ENCODE measurements at places on chromosomes 6 and 20. TPM values are rescaled to one million over a fixed set of nuclear protein-coding genes. Genes with fewer than 3 reads are reported as not detected.

Gene DACT2
- not detected for total RNA-seq

Gene ID4
- not detected for total RNA-seq

GRCh38 chr20:8322662-8323217 is 190.7 kb downstream of the PLCB1 start:
- no peak for DNase-seq

- no peak for DNase-seq
These were observed 60.6 kb downstream of the GPX5 start for GRCh38 chr6:28586324-28586723.

Gene ALDH8A1
- 3.6 TPM for total RNA-seq

GRCh38 chr6:41489120-41489851 is 56.9 kb upstream of the FOXP4 start:
- DNase-seq = no peak

DNA sequence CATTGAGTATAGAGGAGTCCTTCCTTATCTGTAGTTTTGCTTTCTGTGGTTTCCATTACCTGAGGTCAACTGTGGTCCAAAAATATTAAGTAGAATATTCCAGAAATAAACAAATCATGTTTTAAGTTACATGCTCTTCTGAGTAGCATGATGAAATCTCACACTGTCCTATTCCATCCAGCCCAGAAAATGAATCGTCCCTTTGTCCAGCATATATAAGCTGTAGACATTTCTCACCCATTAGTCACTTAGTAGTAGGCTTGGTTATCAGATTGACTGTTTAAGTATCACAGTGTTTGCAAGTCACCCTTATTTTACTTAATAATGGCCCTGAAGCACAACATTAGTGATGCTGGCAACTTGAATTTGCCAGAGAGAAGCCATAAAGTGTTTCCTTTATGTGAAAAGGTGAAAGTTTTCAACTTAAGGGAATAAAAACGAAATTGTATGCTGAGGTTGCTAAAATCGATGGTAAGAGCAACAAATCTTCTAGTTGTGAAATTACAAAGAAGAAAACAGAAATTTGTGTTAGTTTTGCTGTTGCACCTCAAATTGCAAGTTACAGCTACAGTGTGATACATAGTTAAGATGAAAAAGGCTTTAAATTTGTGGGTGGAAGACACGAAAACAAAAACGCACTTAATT is 198.6 kb upstream of the SIM1 start:
- no peak for DNase-seq

- DNase-seq = no peak
These were observed 321.2 kb upstream of the ADGRB3 start for GRCh38 chr6:68313911-68314310.
